OCI-LY7 (cell line): ENCODE measurements at places on chromosomes 12 and 14.
A peak's percentile ranks its signal among the peaks of the same experiment; 100 is the strongest.

DNA sequence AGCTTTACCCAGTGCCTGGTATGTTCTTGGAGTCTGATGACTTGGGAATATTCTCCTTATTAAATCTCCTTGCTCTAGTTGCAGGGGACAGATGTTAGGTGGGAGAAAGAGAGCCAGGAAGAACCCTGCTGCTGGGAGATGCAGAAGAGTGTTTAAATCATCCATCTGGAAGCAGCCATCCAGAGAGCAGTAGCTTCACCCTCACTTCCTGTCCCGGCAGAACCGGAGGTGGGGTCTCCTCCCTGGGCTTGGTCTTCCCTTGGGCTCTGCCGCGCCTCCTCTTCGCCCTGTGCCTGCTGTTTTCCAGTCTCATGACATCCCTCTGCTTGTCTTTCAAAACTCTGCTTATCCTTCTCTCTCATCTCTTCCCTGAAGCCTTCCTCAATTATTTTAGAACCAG, 15.5 kb downstream of the B4GALNT3 start:
- no peak for DNase-seq

DNA sequence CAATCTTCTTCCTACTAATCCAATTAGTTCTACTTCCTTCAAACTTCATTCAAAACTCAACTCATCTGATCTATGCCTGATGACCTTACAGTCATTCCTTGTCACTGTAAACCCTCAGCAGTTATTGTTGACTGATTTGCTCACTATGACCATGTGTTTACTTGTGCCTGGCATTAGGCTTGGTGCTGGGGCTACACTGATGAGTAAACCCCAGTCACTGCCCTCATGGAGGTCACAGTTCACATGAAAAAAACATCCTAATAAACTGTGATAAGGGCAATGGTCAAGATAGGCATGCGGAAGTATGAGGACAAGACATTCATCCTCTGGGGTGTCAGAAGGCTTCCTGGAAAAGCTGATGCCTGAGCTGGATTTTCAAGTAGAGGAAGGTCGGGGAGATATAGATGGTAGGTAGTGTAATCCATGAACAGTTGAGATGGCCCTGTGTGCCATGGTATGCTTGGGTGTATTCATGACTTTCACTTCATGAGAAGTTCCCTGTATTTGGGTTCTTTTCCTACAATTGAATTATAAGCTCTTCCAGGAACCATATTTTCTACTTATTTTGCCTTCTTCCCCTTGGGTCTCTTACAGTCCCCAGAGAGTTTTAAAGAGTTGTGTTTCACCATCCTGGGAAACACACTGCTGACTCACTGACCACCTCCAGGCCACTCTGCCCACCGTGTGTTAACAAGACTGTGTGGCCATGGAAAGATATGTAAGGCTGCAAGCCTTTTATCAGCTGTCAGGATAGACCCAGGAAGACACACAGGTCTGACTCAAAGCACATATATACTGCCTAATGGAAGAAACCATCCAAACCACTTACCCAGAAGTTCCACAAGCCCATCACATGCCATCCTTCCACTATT, 38.7 kb upstream of the DUSP6 start:
- no peak for DNase-seq

DNA sequence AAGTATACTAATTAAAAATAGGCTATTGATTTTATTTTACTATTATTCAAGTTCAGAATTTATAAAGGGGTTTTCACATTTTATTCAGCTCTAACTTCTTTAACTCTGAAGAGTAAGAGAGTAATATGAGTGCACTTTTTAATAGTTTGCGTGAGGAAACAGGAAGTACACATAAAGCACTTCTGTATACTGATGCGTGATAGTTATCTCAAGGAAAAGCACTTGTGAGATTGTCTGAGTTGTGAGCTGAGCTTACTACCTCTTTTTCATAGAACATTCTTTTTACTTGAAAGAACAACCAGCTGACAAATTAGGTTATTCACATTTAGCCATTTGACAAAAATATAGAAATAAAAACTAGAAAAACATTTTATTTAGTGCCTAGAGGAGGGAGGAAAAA, 1.9 kb downstream of the RAD51AP1 start:
- peak; percentile 32 for DNase-seq

DNA sequence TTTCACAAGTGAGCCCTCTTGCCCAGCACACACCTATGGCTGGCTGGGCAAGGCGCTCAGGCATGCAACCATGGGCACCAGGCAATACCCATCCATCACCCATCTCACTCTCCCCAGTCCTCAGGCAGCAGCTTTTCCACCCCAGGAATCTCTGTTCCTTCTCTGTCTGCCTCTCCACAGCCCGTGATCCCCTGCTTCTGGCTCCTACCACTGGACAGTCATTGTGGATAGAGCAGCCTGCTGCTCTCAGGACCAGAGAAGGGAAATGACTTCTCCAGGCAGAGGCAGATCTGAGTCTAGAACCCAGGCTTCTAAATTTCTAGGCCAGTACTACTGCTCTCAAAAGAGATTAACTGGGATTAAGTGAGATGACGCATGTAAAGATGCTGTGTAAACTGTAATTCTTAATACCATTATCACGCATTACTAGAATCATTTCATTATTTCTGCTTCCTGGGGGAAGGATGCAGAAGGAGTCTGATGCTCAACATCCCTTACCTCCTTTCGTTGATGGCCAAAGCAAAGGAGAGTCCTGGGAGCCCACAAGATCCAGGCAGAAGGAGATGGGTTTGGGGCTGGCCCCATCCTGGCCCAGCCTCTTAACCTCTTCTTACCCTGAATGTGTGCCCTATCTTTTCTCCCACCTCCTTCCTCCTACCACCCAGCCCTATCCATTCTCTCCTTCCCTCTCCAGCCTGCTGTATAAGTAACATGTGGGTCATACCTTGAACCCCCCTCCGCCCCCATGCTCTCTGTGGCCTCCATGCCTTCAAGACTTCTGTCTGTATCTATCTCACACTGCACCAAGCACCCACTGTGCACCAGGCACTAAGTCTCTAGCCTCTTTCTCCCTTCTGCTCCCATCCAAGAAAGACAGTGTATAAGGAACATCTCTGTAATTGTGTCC, 4.8 kb upstream of the AQP5 start:
- no peak for DNase-seq

DNA sequence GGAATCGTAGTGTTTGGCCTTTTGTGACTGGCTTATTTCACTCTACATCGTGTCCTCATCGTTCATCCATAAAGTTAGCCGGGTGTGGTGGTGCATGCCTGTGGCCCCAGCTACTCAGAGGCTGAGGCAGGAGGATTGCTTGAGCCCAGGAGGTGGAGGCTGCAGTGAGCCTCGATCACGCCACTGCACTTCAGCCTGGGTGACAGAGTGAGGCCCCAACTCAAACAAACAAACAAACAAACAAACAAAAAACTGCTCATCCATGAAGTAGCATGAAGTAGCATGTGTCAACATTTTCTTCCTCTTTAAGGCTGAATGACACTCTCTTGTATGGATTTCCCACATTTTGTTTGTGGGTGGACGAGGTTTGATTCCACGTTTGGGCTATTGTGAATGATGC, 44.0 kb upstream of the MEG3 start:
- DNase-seq = no peak
